Lower lobe of right lung (tissue), 2 donors: ENCODE measurements at places on chromosomes 16 and 17.
A peak's percentile ranks its signal among the peaks of the same experiment; 100 is the strongest.

DNA sequence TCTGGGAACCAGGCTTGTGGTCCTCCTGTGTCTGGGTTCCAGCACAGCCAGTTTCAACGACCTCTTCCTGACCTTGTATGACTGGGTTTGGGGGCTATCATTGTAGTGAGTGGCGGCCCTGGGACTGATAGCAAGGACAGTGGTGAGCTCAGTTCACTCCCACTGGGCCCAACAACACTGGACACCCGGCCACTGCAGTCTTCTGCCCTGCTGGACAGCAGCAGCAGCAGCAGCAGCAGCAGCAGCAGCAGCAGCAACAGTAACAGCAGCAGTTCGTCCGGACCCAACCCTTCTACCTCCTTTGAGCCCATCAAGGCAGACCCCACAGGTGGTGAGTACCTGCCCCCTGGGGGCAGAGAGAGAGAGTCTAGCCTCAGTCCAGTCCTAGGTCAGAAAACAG is 3.3 kb upstream of the ELMO3 start:
- no peak for DNase-seq
- no peaks in the 10 kb centered on the region for H3K27me3 ChIP-seq
- H3K36me3 ChIP-seq, result peaks cover 60% of the 10 kb centered on the region
- H3K4me3 ChIP-seq, result no peak overlapping the region
- no peak overlapping the region for H3K27ac ChIP-seq

DNA sequence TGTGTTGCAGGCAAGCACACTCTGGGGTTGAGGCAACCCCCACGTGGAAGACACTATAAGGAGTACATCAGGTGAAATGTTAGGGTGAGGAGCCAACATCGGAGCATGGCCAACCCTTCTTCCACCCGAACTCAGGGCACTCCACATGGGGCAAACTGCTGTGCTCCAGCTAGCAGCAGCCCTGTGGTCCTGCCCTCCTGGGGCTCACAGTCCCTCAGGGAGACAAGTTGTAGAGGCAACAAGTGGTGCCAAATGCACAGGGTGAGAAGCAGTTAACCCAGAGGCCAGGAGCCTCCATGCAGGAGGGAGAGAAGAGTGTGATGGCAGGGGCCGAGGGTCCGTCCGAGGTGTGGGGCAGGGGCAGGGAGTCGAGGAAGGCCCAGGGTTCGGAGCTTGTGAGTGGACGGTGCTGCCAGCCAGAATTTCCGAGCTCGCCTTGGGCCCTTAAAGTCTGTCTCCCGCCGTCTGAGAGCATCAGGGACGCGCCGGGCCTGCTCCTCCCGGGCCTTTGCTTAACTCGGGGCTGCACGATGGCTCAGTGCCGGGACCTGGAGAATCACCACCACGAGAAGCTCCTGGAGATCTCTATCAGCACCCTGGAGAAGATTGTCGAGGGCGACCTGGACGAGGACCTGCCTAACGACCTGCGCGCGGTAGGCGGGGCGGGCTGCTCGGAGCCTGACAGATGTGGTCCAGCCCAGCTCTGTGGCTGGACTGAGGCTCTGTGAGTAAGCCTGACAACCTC is 32.3 kb downstream of the ATPAF2 start:
- DNase-seq, result no peak
- H3K4me3 ChIP-seq, result no peak overlapping the region
- no peak overlapping the region for H3K27ac ChIP-seq
- H3K4me1 ChIP-seq, result no peaks in the 10 kb centered on the region
- no peaks in the 10 kb centered on the region for H3K27me3 ChIP-seq
- H3K36me3 ChIP-seq, result peaks cover 23% of the 10 kb centered on the region

DNA sequence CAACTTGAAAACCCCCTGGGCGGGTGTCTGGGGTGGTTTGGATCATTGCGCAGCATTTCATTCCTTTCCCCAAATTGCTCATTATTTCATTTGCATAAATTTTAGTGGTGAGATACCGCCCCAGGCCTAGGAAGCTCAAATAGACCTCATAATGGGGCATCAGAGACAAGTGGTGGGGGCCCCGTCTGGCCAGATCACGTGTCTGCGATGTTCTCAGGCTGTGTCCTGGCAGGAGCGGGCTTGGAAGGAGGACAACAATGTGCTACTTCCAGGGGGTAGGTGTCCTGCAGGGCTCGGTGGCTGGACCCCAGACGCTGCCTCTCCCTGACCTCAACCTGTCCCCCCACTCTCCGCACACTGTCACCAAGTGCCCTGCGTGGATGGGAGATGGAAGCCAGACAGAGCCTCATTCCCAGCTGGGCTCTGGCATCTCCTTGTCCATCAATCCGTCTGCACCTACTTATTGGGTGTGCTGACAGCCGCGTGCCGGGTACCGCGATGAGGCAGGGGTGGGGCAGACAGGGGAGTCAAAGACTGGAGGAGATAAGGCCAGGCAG is 116.9 kb downstream of the NTN1 start:
- no peak overlapping the region for H3K4me3 ChIP-seq
- H3K27ac ChIP-seq, result no peak overlapping the region
- peaks cover 8% of the 10 kb centered on the region for H3K27me3 ChIP-seq
- H3K36me3 ChIP-seq, result no peaks in the 10 kb centered on the region

DNA sequence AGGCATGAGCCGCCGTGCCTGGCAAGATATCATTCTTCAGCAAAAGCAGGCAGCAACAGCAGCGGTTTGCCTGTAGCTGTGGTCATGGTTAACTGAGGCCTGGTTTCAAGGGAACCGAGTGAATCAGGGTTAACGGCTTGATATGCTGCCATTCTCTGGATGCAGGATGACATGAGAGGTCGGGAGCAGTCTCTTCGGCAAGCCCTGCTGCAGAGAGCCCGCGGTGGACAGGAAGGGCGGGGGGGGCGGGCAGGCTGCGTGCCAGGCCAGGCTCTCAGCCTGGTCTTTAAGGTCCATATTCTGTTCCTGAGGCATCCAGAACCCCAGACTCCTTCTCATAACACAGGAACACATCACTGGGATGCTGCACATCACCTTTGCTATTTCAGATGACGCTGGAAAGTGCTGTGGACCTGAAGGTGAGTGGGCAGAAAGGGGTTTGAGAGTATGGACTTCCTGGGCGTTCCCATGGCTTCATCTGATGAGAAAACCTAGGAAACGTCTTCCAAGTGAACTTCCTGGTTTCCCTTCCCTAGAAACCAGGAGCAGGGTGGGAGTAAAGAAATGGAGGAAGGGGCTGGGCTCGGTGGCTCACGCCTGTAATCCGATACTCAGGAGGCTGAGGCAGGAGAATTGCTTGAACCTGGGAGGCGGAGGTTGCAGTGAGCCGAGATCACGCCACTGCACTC is 165.6 kb upstream of the RPH3AL start:
- no peaks in the 10 kb centered on the region for H3K27me3 ChIP-seq
- DNase-seq, result no peak
- H3K27ac ChIP-seq, result peak overlapping the region; percentile 47
- no peak overlapping the region for H3K4me3 ChIP-seq
- peaks cover 50% of the 10 kb centered on the region for H3K36me3 ChIP-seq

DNA sequence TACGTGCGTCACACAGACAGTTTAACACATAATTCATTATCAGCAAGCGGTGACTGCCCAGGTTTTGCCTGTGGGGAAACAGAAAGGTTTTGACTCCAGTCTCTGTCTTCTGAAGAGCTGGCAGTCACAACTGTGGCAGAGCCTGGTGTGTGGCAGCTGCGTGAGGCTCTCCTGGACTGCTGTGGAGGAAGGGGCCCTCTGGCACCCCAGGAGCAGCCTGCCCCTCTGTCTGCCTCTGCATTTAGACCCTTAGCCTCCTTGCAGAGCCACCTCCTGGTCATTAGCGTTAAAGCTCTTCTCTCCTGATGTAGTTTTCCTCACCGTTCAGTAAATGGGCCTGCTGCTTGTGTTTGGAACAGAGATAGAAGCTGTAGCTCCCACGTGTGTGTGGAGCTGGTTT is 10.9 kb downstream of the RAB40C start:
- no peak for DNase-seq
- H3K27ac ChIP-seq, result no peak overlapping the region
- H3K36me3 ChIP-seq, result peaks cover 25% of the 10 kb centered on the region
- peaks cover 10% of the 10 kb centered on the region for H3K4me1 ChIP-seq
- no peaks in the 10 kb centered on the region for H3K27me3 ChIP-seq
- H3K4me3 ChIP-seq, result no peak overlapping the region

- H3K27ac ChIP-seq, result no peak overlapping the region
- DNase-seq, result no peak
Observed at GRCh38 chr17:574061-574460, 140.6 kb downstream of the VPS53 start.

DNA sequence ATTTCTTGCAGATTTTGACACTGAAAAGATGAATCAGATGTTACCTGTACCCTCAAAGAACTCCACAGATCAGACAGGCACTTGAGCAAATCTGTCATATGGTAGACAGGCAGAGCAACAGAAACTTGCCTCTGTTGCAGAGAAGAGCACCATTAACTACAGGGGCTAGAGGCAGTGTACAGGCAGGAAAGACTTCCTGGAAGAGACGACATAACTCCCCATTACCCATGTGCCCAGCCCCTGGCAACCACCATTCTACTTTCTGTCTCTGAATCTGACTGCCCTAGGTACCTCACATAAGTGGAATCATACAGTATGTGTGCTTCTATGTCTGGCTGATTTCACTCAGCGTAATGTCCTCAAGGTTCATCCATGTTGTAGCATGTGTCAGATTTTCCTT is 15.5 kb downstream of the GFOD2 start:
- H3K4me3 ChIP-seq, result no peak overlapping the region
- DNase-seq, result no peak
- H3K27me3 ChIP-seq, result no peaks in the 10 kb centered on the region
- H3K4me1 ChIP-seq, result no peaks in the 10 kb centered on the region

GRCh38 chr16:52557236-52557635 is 10.3 kb upstream of the TOX3 start:
- no peaks in the 10 kb centered on the region for H3K36me3 ChIP-seq
- DNase-seq, result no peak
- H3K27me3 ChIP-seq, result no peaks in the 10 kb centered on the region
- H3K27ac ChIP-seq, result no peak overlapping the region
- H3K4me1 ChIP-seq, result peaks cover 5% of the 10 kb centered on the region

DNA sequence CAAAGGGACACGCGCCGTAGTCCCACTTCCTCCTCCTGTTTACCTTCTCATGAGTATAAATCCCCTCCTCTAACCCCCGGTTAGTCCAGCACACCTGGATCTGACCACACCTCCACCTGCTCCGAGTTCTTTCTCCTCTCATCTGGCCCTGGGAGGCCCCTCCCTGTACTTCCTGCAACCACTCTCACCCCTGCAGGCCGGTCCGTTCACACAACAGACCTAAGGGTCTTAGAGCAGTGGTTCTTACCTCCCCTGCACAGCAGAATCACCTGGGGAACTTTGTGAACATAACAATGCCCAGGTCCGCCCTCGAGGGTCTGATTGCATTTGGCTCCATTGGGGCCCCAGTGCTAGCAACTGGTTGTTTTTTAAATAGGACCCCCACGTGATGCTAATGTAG is 24.8 kb downstream of the TMEM114 start:
- H3K27ac ChIP-seq, result no peak overlapping the region
- H3K36me3 ChIP-seq, result no peaks in the 10 kb centered on the region
- no peak for DNase-seq
- no peak overlapping the region for H3K4me3 ChIP-seq
- peaks cover 16% of the 10 kb centered on the region for H3K27me3 ChIP-seq

DNA sequence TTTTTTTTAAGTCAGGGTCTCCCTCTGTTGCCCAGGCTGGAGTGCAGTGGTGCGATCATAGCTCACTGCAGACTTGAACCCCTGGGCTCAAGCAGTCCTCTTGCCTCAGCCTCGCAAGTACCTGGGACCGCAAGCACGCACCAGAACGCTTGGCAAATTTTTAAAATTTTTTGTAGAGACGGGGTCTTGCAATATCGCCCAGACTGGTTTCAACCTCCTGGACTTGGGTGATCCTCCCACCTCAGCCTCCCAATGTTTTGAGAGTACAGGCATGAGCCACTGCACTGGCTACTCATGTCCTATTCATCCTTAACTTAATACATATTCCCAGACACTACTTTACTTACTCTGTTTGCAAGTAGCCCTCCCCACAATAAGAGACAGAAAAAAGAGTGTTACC is 16.3 kb upstream of the RBL2 start:
- H3K4me3 ChIP-seq, result no peak overlapping the region
- no peak for DNase-seq
- no peaks in the 10 kb centered on the region for H3K4me1 ChIP-seq
- H3K36me3 ChIP-seq, result no peaks in the 10 kb centered on the region

DNA sequence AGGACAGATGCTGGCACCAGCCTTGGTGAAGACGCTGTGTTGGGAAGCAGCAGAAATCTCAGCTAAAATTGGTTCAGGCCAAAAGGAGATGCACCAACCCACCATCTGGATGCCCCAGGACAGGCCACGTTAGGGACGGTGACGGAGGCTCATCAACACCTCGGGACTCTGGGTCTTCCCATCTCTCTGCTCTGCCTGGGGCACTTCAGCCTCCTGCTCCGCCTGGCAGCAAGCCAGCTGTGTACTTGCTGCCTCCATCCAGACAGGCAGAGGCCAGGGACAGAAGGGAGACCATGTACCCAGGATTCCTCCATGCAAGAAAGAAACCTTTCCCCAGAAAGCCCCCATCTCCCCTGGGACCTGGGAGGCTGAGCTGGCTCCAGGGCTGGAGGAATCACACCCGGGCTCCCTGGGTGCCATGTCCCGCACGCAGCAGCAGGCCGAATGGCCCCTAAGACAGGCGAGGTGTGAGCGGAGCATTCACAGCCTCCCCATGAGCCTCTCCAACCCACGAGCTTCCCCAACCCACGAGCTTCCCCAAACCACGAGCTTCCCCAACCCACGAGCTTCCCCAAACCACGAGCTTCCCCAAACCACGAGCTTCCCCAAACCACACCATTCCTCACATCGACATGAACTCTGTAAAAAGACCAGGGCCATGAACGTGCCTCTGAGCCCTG is 274.5 kb downstream of the C16orf95 start:
- peaks cover 9% of the 10 kb centered on the region for H3K4me1 ChIP-seq
- no peak for DNase-seq
- H3K4me3 ChIP-seq, result no peak overlapping the region
- no peak overlapping the region for H3K27ac ChIP-seq
- H3K27me3 ChIP-seq, result peaks cover 32% of the 10 kb centered on the region
- H3K36me3 ChIP-seq, result no peaks in the 10 kb centered on the region

DNA sequence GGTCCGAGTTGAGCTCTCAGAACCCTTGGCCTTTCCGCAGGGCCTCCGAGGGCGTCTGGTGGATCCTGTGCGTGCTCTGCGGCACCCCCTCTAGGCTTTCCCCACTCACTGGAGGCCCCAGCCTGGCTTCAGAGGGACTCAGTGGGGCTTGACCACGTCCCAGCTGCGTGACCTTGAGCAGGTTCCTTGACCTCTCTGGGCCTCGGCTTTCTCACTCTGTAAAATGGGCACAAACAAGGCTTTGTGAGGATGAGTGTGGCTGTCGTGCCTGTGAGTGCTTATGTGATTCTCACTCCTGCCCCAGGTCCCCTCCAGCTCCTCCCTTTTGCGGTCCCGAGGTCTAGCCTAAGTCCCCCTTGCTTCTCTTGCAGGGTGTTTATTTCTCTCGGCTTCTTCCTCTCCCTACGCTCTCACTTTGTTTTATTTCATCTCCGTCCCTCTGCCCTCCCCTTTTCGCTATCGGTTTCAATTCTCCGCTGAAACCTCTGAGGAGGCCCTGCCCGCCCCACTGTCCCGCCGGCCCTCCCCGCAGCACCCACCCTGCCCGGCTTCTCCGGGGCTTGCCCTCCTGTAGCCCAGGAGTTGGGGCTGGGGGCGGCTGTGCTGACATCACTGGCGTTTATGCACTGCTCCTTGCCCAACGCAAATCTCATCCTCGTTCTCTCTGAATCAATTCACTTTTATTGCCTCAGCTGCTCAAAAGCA is 82.3 kb upstream of the CBX4 start:
- H3K27me3 ChIP-seq, result peaks cover 28% of the 10 kb centered on the region
- peaks cover 23% of the 10 kb centered on the region for H3K4me1 ChIP-seq
- no peak overlapping the region for H3K4me3 ChIP-seq
- DNase-seq, result no peak
- H3K36me3 ChIP-seq, result no peaks in the 10 kb centered on the region
